Naive thymus-derived CD4-positive, alpha-beta T cell (primary cell): ENCODE measurements at places on chromosomes 6 and 20. TPM values are rescaled to one million over a fixed set of nuclear protein-coding genes. Genes with fewer than 3 reads are reported as not detected.

The ENPP3 gene
- 0.35 TPM for total RNA-seq

The GTSF1L gene
- total RNA-seq = not detected

GRCh38 chr20:33566781-33567603 is 77.1 kb downstream of the CBFA2T2 start:
- DNase-seq = no peak

DNA sequence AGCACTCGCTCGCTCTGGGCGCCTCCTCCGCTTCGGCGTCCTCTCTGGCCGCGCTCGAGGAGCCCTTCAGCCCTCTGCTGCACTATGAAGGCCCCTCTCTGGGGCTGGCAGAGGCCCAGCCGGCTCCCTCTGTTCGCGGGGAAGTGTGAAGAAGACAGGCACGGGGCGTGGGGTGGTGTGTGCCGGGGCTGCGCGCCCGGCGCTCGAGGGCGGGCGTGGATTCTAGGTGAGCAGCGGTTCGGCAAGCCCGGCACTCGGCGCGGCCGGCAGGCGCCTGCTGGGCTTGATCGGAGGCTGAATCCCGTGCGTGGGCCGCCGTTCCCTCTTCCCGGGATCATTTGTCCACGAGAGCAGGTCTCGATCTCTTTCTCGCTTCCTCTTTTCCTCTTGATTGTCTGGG is 153.0 kb downstream of the SLC35B3 start:
- DNase-seq = no peak

GRCh38 chr20:22949331-22950109 is 85.6 kb upstream of the SSTR4 start:
- DNase-seq = no peak
